NCI-H1436 (cell line): ENCODE measurements at places on chromosomes 2 and 18.

DNA sequence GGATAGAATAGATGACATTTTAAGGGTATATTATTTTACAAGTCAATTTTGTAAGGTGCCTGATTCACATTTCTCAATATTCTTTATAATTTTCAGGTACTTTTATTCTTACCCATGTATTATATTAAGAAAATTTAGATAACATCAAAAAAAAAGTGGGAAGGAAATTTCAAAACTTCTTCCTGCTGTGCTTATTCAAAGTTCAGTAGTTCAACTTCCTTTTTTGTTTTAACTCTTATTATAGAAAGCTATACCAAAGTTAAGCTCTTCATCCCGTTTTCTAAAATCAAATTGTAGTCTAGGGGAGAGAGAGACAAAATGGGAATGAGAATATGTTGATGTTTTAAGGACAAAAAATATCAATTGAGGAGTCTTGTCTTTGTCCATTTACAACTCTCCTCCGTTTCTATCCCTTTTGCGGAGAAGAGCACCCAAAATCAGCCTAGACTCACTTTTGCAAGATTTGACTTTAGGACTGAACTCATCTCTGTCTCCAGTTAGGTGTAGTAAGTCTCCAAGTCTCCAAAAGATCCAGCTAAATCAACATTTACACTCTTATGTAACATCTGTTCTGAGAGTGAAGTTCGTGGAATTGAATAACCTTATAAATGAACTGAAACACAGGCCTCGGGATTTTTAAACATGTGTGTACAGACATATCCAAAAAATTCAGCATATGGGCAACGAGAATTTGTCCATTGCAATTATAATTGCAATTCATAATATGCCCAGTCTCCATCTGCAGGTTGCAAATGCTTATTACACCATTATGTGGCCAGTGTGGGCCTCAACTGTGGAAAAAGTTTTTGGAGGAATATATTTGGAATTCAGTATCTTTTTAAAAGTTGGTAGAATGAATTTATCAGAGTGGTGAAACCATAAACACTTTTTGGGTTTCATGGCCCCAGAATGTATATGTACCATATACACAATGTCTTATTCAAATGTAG is 23.9 kb downstream of the FAM124B start:
- no peak for DNase-seq

- DNase-seq: peak; percentile 13
These were observed 82.5 kb upstream of the RBMS1 start for GRCh38 chr2:160576054-160576499.

GRCh38 chr18:3725115-3725514 is 275.1 kb downstream of the TGIF1 start:
- no peak for DNase-seq

- DNase-seq: no peak
These were observed 330.0 kb downstream of the PLCL1 start for GRCh38 chr2:198134293-198134955.

GRCh38 chr2:203740871-203741281 is 34.4 kb downstream of the CD28 start:
- DNase-seq: no peak
